Stimulated activated CD8-positive, alpha-beta memory T cell treated with anti-CD3 and anti-CD28 coated beads, Interleukin-2, amount 100 ng/mL, for 48 hours (primary cell): ENCODE measurements at places on chromosomes 12 and 14.

- DNase-seq: no peak
These were observed 846 bp upstream of the MTHFD1 start for GRCh38 chr14:64387232-64387781.

DNA sequence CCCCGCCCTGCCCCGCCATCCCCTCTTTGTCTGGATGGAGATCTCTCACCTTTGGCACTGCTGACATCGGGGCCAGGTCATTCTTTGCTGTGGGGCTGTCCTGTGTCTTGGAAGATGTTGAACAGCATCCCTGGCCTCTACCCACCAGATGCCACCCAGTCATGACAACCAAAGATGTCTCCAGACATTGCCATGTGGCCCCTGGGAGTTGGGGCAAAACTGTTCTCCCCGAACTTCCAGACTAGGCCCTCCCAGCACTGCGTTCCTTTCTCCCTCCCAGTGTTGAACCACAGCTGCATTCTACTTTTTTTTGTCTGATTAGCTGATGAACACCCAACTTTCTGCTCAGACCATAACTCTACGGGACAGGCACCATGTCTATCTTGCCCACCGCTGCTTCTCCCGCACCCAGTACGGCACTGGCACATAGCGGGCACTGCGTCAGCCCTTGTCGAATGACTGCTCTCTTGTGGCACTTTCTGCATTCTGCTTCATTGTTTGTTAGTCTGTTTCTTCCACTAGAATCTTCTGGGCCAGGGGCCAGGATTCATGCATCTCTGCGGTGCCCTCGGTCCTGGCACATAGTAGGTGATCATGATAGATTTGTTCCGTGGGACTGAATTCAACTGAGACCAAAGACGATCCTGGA is 13.1 kb upstream of the MYL2 start:
- DNase-seq: no peak

DNA sequence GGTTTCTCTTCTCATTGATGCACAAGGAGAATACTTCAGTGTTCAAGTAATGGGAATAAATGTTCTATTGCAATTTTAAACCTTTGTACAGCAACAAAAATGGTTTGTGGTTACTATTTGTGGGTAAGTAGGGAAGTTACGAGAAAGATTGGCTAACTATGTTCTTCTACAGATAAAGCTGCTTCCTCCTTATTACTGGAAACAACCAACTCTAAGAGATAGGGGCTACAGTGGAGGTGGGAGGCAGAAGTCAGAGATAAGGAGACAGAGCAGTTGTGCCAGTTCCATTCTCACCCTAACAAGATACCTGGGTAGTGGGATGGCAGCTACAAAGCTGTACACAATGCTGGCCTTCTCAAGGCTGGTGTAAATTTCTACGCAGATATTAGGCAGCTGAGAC is 16.2 kb downstream of the NOXRED1 start:
- no peak for DNase-seq

GRCh38 chr12:74031045-74031444 is 506.6 kb upstream of the ATXN7L3B start:
- no peak for DNase-seq

DNA sequence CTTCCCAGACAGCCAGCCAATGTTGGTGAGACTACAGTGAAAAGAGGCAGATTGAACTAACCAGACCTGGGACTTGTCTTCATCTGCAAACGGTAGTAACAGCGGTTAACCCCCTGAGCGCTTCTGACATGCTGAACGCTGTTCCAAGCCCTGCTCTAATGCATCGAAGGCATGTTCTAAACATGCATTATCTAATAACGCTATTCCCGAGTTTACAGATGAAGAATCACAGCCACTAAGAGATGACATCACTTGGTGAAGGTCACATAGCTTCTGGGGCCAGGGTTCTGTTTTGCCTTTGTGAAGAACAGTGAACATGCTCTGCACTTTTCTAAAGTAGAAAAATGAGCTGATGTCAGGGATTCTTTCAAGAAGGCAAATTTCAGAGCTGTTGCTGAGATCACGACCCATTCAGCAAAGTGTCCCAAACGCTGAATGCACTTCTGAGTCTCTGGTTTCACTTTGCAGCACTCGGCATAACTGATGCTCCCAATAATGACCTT is 56.0 kb downstream of the FOS start:
- no peak for DNase-seq

DNA sequence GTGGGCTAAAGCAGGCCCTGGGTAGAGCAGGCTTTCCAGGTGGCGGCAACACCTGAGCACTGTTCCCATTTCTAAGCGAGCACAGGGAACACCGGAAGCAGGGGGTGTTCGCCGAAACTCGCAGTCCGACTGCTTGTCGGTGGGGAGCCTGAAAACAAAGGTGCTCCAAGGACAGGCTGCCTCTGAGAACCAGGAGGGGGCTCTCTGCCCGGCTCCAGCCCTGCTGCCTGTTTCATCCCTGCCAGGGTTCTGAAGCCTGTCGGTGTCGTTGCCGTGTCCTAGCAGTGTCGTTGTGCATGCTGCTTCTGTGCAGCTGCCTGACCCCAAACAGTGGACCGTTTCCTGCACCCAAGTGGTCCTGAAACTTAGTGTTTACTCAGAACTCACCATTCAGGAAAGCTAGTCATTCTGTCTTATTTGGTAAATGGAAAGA is 21.8 kb downstream of the CCNK start:
- DNase-seq: no peak

DNA sequence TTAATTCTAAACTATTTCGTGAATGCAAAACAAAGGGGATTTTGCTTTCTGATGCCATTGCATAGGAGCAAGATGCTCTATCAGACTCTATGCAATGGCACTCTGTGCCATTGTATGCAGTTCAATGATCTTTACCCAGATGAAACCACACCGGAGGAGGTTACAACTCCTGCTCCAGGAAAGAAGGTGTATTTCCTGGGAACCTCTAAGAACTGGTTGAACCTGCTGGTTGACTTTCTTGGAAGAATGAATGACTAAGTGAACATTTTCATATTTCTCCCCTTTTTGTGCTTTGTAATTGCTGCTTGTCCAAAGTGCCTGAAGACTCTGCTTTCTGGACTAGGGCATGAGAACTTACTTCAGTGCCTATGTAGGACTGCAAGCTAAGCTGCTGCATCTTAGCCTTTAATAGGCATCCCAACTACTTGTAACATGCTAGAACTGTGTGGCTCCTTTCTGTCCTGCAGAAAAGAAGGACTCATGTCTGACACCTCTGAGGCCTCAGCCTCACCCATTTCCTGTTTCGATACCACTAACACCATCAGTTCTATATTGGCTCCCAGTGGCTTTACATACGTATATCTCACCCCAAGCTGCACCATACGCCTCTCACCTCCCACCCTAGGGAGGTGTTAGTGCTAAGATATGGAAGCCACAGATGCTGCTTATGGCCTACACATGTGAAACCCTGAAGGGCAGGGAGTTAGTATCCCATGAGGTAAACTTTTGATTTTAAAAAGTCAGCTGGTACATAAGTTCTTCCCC is 193.5 kb upstream of the CNOT2 start:
- peak; percentile 6 for DNase-seq

- DNase-seq: no peak
These were observed 3.3 kb downstream of the C12orf56 start for GRCh38 chr12:64387197-64387816.

GRCh38 chr14:104893435-104894207 is 28.6 kb downstream of the CEP170B start:
- no peak for DNase-seq

- DNase-seq: no peak
These were observed 6.8 kb downstream of the OR10A7 start for GRCh38 chr12:55227643-55228042.

GRCh38 chr12:12466157-12466556 is 96.5 kb downstream of the DUSP16 start:
- DNase-seq: no peak

DNA sequence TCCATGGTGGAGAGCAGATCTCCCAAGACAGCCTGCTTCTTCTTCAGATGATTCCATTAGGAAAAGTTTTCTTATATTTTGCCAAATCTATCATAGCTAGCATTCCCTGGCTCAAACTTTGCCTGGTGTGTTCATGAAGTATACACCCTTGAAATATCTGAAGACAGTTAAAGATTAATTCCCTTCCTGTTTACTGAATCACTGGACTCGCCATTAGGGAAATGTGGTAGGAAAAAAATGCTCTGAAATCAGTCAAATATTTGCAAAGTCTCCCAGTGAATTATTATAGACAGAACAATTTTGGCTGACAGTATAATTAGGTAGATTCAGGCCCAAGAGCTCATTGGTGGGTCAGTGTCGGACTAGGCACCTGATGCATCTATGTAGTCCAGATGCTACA is 86.5 kb downstream of the PDZRN4 start:
- DNase-seq: no peak

- no peak for DNase-seq
These were observed 30.7 kb downstream of the SSPN start for GRCh38 chr12:26226122-26226521.

GRCh38 chr14:63011623-63012022 is 33.6 kb downstream of the KCNH5 start:
- DNase-seq: no peak

- DNase-seq: no peak
These were observed 10.6 kb upstream of the PYGL start for GRCh38 chr14:50954811-50955372.

- no peak for DNase-seq
These were observed 56.0 kb downstream of the PTPRB start for GRCh38 chr12:70581208-70581607.

GRCh38 chr12:80195074-80195726 is 95.9 kb downstream of the OTOGL start:
- no peak for DNase-seq

- DNase-seq: no peak
These were observed 5.3 kb downstream of the B4GALNT1 start for GRCh38 chr12:57627501-57628279.

- DNase-seq: no peak
These were observed 126.9 kb downstream of the GPHN start for GRCh38 chr14:66634876-66635275.

DNA sequence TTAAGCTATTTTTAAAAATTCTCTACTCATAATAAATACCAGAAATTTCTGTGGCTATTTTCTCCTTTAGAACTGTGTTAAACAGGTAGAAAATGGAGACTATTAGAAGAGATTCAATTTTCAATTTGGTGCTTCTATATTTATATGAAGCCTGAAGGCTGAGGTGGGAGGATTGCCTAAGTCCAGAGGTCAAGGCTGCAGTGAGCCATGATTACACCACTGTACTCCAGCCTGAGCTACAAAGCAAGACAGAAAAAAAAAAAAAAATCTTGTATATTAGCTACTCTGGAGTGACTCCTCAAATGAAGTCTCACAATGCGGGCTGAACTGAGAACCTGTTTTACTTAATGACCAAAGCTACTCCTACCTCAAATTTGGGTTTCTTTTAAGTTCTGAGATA is 9.8 kb upstream of the DPF3 start:
- no peak for DNase-seq

DNA sequence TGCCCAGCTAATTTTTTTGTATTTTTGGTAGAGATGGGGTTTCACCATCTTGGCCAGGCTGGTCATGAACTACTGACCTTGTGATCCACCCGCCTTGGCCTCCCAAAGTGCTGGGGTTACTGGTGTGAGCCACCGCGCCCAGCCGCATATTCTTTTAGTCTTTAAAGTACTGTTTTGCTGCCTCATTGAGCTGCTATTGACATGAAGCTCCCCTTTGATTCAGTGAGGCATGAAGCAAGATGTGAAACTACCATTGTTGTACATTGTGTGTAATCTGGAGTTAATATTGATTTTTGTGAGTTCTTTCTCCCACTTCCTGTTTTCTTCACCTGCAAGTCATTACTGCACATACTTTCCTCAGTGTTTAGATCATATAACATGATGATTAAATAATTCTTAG is 80.8 kb downstream of the MNAT1 start:
- DNase-seq: no peak

- peak; percentile 11 for DNase-seq
These were observed at the start of gene GSC for GRCh38 chr14:94769391-94770250. Gene GSC (minus strand): TSS chr14:94770113. CDS start chr14:94770015, 98 bp downstream.

GRCh38 chr12:106924268-106924861 is 31.3 kb upstream of the TMEM263 start:
- no peak for DNase-seq
